K562 (cell line): ENCODE measurements at places on chromosomes 12 and 14.

- peak; percentile 3 for DNase-seq
Measured at GRCh38 chr12:60494244-60494643, 898.4 kb downstream of the SLC16A7 start.

DNA sequence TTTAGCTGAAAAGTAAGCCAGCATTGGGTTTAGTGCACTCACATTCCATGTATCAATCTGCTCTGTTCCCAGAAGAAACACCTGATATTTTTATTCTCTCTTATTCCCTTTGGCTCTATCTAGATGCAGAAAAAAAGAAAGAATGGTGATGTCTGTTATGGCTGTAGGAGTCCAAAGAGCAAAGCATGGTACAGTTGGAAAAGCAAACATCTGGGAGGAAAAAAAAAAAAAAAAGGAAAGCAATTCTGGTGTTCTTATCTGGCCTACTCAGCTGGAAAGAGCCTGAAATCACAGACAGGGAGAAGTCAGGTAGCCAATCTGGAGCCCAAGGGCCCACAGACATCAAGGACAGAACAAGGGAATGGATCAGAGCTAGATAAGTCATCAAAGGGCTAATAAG lies 293.9 kb downstream of the DUSP6 start:
- DNase-seq = no peak

GRCh38 chr14:57575482-57575881 lies 81.8 kb upstream of the CCDC198 start:
- no peak for DNase-seq

DNA sequence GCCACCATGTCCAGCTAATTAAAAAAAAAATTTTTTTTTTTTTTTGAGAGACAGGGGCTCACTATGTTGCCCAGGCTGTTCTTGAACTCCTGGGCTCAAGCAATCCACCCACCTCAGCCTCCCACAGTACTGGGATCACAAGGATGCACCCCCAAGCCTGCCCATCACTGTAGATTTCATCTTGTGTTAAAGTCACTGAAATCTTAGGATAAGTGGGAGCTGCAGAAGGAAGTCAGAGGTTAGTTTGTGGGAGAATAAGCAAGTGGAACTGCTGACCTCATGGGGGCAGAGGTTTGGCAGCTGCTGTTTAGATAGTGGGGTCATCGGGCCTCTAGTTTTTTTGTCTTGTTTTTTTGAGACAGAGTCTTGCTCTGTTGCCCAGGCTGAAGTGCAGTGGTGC lies 59.7 kb upstream of the MAX start:
- DNase-seq = no peak

DNA sequence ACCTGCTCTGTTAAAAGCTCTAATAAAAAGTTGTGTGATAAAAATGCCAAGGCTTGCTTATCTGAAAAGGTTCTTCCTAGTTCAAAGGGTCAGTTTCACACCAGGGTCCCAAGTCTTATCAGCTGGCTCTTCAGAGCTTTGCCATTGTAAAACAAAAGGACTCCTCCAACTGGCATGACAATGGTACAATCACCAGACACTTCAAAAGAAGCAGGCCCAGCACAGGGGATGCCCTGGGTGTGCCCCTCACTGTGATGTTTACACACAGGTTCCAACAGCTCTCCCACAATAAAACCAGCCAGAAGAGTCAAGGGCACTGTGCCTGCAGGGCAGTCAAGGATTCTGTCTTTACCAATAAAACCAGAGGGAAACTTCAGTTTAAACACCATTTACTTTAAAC lies 78.7 kb downstream of the PRICKLE1 start:
- DNase-seq = no peak

DNA sequence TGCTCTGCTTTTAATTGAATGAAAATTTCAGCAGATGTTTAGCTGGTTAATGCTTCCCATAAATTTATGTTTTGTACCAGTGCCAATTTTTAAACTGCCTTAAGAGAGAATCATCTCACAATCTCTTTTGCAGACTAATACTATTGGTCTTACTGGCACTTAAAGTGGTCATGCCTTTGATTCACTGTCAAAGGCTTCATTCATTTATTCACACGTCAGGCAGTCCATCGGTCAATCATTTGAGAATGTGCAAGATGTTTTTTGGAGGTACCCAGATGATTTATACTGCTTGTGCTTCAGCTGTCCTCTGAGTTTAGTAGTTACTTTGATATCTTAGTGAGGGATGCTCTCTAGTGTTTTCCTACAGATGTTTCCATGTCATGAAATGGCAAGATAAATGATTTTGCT lies 83.4 kb downstream of the NAV3 start:
- no peak for DNase-seq

DNA sequence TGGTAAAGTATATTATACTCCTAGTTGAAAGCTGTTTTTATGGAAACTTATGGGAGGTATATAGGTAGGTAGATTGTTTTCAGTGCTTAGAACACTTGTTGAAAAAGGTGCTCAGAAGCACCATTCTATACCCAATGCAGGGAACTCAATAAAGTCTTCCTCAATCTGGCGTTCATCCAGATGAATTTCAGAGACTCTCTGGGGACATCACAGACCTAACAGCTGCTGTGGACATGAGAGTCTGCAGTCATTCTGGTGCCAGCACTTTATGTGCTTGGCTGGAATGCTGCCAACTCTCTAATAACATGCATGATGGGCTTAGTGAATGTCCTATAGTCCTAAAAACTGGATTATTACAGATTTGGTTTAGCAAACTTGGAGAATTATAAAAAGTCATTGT lies 115.9 kb downstream of the NTN4 start:
- DNase-seq = no peak

GRCh38 chr14:95998656-95999055 lies 40.5 kb upstream of the C14orf132 start:
- DNase-seq = no peak

GRCh38 chr12:29730481-29730880 lies 53.3 kb downstream of the TMTC1 start:
- DNase-seq = no peak

DNA sequence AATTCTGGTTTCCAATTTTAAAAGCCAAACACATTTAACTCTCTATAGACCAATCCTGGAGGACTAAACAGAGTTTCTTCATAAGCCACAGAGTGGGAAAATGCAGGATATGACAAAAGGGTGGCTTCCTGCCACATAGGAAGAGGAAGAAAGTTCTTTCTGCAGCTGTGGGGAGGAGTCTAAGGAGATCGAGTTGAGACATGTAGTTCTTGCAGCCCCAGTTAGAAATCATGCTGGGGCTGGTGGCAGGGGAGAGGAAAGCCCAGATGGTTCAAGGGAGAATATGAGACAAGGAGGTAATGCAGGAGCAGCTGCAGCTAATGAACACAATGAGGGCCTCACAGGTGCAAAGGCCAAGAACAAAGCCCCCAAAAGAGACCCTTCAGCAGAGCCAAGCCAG lies 85.0 kb upstream of the ARID2 start:
- no peak for DNase-seq

- DNase-seq = no peak
Measured at GRCh38 chr12:99915251-99916082, 69.3 kb downstream of the ANKS1B start.

GRCh38 chr12:109120095-109120494 lies 3.7 kb downstream of the ACACB start:
- no peak for DNase-seq

DNA sequence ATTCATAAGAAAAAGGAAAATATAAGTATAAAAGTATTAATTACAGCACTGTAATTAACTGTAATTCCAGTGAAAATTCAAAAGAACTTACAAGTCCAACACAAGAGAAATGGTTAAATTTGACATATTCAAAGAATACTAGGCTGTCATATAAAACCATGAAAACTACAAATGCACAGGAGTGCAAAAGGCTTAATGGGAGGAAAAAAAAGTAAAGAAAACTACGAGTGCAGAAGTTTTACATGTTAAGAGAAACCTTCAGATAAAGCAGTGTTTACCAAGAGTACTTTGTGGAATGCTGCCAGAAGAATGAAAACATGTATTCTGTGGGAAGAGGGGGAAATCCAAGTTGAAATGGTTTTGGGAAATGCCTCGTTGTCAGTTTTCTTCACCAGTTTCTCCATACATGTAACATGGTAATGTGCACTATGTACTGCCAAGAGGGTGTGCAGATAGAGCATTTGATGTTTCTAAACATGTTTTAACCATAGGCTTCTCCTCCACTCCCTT lies 9.1 kb downstream of the HEATR5A start:
- DNase-seq = no peak

DNA sequence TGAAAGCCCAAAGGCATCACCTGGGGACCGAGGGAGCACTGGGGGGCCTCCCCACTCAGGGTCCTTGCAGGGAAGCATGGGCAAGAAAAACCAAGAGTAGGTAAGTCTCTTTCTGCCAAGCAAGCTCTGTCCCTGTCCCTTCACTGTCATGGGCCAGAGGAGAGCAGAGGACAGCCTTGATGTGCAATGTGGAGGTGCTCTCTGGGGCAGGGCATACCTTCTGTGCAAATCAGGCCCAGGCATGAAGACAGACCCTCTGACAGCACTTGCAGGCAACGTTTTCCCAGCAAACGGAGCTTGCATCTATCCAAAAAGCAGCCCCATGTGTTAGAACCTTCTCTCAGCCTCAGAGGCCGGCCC lies 192.5 kb upstream of the PWP1 start:
- DNase-seq = no peak

- no peak for DNase-seq
Measured at GRCh38 chr14:68849416-68849815, 56.5 kb upstream of the ZFP36L1 start.

DNA sequence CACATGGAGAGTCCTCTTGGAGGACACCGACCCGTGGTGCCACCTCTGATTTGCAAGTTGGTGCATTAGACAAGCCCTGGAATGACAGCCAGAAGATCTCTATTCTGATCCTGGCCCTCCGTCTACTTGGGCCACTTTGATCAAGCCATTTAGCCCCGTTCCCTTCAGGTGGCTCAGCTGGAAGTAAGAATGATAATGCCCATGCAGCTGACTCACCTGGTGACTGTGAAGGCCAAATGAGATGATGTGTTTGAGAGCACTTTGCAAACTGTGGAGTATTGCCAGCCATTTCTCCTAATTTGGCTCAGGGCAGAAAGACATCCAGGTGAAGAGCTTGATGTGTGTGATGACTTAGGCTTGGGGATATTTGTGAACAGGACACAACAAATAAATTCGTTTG lies 165.9 kb downstream of the ETV6 start:
- no peak for DNase-seq

- no peak for DNase-seq
Measured at GRCh38 chr14:100410056-100410565, 87.0 kb downstream of the SLC25A47 start.

DNA sequence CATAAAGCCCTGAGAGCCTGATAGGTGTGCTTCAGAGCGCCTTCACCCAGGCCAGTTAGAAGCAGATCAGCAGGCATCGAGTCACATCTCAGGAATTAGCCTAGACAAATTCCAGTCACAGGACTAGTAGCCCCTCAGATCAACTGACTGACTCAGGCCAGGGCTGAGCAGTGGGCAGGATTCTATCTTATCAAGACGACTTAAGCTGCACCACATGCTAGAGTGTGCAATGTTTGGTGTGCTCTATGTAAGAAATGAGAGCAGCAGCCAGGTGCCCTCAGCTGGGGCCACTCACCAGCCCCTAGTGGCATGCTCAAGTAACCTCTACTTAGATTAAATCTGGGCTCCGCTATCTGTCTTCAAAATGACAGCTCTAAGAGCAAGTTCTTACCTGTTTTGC lies 19.7 kb upstream of the NGB start:
- no peak for DNase-seq

DNA sequence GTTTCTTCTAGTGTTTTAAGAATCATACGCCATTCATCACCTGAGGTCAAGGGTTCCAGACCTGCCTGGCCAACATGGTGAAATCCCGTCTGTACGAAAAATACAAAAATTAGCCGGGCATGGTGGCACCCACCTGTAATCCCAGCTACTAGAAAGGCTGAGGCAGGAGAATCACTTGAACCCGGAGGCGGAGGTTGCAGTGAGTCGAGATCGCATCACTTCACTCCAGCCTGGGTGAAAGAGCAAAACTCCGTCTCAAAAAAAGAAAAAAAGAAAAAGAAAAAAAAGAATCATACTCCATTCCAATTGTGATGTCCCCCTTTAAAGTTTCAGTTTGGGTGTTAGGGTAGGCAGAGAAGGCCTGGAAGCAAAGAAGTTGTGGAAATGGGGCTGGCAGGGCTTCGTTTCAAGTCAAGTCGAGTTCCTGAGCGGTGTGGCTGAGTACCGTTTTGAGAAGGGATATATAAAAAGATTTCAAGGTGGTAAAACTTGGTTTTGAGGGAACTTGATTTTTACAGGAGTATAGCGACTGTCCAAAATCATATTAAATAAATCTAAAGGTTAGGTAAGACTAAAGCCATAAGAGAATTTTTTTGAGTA lies 1.5 kb upstream of the TAOK3 start:
- DNase-seq = peak; percentile 35

DNA sequence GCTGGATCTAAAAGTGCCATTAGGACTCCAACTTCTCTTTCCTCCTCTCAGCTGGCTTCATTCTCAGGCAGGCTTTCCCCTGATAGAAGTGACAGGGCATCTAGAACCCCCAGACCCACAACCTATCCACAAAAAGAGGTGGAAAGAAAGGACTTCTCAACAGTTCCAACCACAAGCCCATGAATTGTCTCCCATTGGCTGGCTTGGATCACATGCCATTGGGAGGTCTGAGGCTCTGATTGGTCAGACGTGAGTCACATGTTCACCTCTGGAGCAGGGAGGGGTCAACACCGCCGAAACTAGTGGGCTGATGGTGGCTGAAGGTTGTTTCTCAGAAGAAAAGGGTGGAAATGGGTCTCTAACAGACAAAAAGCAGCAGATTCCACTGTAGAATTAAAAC lies 47.2 kb downstream of the DRAM1 start:
- peak; percentile 65 for DNase-seq

GRCh38 chr14:64303471-64303917 lies 9.3 kb upstream of the ESR2 start:
- peak; percentile 45 for DNase-seq

GRCh38 chr12:13154027-13154538 lies 42.4 kb upstream of the EMP1 start:
- no peak for DNase-seq

- no peak for DNase-seq
Measured at GRCh38 chr12:114975640-114976310, 291.8 kb upstream of the TBX3 start.

DNA sequence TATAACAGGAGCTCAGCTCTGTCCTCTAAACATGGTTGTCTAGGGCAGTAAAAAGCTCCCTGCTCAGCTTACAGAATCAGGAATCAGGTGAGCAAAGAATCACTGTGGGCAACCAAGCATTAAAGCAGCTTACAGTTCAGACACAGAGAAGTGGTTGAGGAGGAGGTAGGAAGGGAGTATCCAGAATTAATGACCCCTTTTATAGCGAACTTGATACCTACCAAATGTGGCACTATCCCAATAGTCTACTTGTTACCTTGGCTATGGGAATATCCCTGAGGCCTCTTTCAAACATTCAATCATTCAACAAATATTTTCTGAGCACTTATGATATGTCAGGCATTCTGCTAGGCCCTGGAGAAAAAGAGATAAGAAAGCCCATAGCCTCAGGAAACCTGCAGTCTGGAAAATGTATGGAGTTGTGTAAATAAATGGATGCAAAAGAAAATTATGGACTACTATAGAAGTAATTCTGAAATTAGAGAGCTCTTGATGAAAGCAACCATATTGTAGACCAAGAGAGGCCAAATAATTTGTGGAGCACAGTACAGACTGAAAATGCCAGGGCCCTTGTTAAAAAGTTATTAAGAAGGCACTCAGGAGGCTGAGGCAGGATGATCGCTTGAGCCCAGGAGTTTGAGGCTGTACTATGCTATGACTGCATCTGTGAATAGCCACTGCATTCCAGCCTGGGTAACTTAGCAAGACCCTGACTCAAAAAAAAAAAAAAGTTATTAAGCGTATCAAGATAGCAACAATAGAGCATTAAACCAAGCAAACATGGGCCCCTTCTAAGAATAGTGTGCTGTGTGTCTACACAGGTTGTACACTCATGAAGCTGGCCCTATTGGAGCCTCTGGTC lies 134.0 kb upstream of the CPSF6 start:
- DNase-seq = no peak
